Activated gamma-delta T cell treated with anti-CD3 and anti-CD28 coated beads, Interleukin-2, amount 50 U/mL, for 16 hours (primary cell): ENCODE measurements at places on chromosomes 2 and 18.

DNA sequence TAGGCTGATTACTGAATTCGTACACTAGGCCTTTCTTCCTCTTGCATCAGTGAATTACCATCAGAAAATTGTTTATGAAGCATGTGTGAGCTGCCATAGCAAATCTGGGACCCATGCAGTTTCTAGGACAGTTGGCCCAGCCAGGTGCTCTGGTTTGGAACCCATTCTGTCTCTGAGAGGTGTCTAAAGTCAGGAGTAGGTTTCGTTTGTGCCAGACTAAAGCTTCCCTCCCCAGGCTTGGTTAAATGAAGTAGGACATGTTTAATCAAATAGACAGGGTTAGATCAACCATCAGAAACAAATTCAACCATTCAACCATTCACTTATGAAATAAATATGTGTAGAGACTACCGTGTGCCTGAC is 176.9 kb downstream of the ALPK2 start:
- no peak for DNase-seq

DNA sequence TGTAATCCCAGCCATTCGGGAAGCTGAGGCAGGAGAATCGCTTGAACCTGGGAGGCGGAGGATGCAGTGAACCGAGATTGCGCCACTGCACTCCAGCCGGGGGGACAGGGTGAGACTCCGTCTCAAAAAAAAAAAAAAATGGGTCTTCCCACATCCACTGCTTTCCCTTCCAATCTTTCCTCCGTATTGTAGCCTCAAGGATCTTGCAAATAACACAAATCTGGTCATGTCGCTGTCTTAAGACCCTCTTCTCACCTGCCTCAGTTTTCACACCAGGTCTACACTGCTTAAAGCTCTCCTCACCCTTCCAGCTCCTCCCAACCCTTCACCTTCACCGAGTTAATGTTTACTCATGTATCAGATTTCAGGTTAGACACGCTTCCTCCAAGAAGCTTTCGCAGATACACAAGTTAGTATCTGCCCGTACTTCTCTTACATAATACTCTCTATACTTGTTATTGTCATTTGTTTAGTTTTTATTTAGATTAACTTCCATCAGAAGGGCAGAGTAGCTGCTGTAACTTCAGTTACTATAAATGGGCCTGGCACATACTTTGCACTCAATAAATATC is 1.5 kb downstream of the IER3IP1 start:
- DNase-seq = no peak

- no peak for DNase-seq
Observed at GRCh38 chr2:182090486-182090885, 104.8 kb downstream of the PPP1R1C start.

GRCh38 chr2:66189553-66189952 is 245.4 kb upstream of the MEIS1 start:
- no peak for DNase-seq

GRCh38 chr2:235467588-235467987 is 26.3 kb upstream of the AGAP1 start:
- no peak for DNase-seq

GRCh38 chr18:48589797-48590519 is 51.1 kb downstream of the CTIF start:
- DNase-seq = no peak

DNA sequence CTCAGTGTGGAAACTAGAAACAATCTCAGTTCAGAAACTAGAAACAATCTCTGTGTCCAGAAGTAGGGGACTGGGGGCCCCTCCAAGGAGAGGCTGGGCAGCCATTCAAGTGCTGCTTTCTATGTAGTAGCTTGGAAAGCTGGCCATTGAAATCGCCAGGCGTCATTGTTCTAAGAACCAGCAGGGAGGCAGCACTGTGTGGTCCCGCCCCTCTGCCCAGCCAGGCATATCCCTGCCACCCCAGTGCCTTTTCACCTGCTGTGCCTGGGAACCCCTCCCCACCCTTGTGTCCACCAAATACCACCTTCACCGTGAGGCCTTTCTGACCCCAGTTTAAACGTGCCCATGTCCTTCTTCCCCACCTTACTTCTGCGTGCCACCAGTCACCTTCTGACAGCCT is 221.6 kb downstream of the GBX2 start:
- DNase-seq = no peak

- no peak for DNase-seq
Observed at GRCh38 chr18:7521226-7521856, 45.8 kb upstream of the PTPRM start.

DNA sequence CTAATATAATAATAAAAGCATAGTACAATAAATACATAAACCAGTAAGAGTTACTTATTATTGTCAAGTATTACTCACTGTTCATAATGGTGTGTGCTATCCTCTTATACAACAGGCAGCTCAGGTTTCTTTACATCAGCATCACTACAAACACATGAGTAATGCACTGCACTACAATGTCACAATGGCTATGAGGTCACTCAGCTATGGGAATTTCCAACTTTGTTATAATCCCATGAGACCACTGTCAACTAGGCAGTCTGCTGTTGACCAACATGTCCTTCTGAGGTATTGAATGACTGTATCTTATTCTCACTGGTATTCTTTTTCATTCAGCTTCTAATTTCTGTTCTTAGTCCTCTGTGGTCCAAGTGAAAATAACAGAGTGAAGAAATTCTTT is 250.4 kb upstream of the DSEL start:
- no peak for DNase-seq

DNA sequence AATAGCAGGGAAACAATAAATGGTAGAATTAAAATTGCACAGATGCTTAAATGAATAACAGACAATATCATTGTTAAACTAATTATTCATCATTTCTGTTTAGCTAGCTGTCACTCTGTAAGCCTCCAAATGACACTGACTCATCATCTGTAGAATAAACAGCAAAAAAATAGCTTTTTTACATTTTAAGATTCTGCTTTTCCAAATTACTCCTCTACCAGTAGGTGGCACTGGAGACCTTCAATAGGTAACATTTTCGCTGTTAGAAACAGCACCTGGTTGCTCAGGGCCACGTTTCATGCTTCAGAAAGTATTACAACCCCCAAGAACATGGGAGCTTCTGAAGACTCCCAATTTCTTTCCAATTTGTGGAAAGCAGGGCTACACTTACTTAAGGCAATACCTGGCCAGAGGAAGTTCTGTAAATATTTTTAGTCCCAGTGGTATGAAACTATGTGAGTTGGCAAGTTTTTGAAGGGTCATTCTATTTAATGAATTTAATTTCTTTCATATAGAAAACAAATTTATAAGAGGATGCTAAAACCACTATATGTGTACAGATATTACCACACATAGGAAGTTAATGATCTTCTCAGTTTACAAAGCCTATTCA is 45.4 kb downstream of the TTN start:
- no peak for DNase-seq

DNA sequence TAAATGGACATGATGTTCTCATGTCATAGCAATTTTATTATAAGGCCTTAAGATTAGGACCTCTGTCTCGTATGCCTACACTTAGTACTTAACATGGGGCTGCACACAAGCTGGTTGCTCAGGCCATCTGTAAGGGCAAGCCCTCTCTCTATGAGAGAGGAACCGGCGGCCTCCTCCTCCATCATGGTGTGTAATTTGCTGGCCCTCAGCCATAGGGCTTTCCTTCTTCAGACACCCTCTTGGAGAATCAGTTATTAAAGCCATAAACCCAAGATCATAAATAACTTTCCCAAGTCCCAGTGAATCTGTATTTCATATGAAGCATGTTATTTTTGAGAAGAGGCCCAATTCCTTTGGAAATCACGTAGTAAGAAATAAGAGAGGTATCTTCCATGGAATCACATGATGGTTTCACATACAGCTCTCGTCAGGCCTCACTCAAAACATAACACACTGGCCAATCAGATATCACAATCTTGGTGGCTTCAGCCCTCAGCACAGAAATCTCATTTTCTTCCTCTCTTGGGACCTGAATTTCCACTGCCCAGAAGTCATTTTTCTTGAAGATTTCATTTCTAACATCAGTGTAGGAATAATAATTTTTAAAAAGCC is 92.6 kb downstream of the RDH14 start:
- no peak for DNase-seq

GRCh38 chr2:156897548-156897947 is 360.0 kb upstream of the GALNT5 start:
- DNase-seq = no peak
